Upper lobe of left lung (tissue), 6 donors: ENCODE measurements at places on chromosomes 11 and 22. TPM values are rescaled to one million over a fixed set of nuclear protein-coding genes. Genes with fewer than 3 reads are reported as not detected.

DNA sequence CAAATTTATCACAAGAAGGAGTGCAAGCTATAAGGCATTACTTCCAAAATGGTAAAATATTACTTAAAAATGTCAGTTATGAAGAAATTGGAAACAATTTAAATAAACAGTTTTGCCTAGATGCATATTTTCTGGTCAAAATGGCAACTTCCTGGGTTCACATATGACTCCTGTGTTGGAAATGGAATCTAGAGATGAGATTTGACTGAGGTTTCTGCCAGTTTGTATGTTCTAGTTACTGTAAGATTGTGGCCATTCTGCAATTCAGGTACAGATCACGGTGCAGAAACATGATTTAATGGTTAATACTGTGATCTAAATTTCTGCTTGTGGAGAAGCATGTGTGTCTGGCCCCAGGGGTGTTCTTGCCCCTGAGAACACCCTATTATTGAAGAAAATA is 3.4 kb upstream of the OR4C6 start:
- no peaks in the 10 kb centered on the region for H3K36me3 ChIP-seq
- no peak for DNase-seq
- no peaks in the 10 kb centered on the region for H3K4me1 ChIP-seq

DNA sequence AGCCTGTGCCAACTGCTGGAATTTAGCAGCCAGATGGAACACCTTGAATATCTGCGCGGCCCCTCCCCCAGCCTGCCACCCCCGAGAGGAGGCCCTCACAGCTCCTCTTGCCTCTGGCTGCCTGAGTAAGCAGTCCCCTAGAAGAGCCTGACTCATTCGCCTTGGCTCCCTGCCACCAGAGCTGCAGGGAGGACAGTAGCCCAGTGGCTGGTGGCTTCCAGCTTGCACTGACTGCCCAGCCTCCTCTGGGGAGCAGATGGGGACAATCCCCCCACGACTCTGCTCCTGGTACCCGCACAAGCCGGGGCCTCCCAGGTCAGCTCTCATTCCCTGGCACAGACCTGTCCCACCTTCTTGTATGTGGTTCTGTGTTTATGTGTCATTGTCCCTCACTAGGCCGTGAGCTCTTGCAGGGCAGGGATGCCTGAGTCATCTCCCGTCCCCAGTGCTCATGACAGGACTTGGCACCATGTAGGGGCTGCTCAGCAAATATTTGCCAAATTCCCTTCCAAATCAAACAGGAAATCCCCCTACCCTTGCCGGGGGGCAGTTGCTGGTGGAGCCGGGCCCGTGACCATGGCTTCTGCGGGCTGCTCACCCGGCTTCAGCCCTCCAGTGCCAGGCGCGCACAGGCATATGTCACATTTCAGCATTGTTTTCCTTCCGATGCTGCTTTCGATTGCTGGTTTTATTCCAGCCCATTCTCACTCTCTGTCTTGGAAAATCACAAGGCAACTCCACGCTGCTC is 43.6 kb downstream of the CACNG2 start:
- H3K27ac ChIP-seq, result peak overlapping the region; percentile 41
- no peak overlapping the region for H3K4me3 ChIP-seq
- H3K4me1 ChIP-seq, result peaks cover 16% of the 10 kb centered on the region
- H3K36me3 ChIP-seq, result no peaks in the 10 kb centered on the region

DNA sequence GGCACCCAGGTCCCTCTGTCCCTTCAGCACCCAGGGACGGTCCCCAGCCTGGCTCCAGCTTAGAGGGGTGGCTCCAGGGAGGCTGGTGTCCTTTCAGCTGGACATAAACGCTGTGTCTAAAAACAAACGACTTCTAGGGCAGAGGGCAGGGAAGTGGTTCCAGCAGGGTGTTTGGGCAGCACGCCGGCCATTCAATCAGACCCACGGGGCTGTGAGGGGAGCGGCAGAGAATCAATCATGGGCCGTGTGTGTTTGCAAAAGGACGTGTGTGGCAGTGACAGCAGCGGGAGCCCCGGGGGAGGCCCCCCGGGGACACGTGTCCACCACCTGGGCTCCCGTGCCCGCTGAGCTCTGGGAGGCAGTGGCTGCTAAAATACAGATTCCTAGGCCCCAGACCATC is 127.7 kb downstream of the MN1 start:
- peaks cover 21% of the 10 kb centered on the region for H3K4me1 ChIP-seq
- no peaks in the 10 kb centered on the region for H3K27me3 ChIP-seq
- DNase-seq, result peak; percentile 60
- H3K4me3 ChIP-seq, result no peak overlapping the region
- no peaks in the 10 kb centered on the region for H3K36me3 ChIP-seq
- H3K27ac ChIP-seq, result no peak overlapping the region

GRCh38 chr11:6110011-6110410 is 2.5 kb downstream of the OR56B4 start:
- no peaks in the 10 kb centered on the region for H3K4me1 ChIP-seq
- DNase-seq, result no peak
- no peaks in the 10 kb centered on the region for H3K27me3 ChIP-seq
- no peak overlapping the region for H3K4me3 ChIP-seq
- H3K27ac ChIP-seq, result no peak overlapping the region

GRCh38 chr22:23393721-23394320 is 186.3 kb downstream of the IGLL1 start:
- no peak overlapping the region for H3K27ac ChIP-seq
- no peaks in the 10 kb centered on the region for H3K4me1 ChIP-seq
- no peaks in the 10 kb centered on the region for H3K27me3 ChIP-seq
- no peaks in the 10 kb centered on the region for H3K36me3 ChIP-seq
- peak; percentile 73 for DNase-seq

DNA sequence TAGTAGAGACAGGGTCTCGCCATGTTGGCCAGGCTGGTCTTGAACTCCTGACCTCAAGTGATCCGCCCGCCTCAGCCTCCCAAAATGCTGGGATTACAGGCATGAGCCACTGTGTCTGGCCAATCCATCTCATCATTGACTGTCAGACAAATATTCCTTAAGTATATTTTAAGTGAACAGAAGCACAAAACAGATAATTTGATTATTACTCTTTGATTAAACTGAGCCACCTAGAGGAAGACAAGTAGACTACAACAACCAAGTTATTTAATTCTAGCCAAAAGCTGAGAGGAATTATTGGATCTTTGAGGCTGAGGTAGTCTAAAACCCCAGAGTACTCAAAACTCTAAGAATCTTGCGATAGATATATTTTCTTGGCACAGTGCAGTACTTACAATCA is 1.2 kb downstream of the ACRV1 start:
- no peaks in the 10 kb centered on the region for H3K4me1 ChIP-seq
- H3K27me3 ChIP-seq, result no peaks in the 10 kb centered on the region
- no peak for DNase-seq
- no peak overlapping the region for H3K4me3 ChIP-seq
- H3K36me3 ChIP-seq, result no peaks in the 10 kb centered on the region
- no peak overlapping the region for H3K27ac ChIP-seq

DNA sequence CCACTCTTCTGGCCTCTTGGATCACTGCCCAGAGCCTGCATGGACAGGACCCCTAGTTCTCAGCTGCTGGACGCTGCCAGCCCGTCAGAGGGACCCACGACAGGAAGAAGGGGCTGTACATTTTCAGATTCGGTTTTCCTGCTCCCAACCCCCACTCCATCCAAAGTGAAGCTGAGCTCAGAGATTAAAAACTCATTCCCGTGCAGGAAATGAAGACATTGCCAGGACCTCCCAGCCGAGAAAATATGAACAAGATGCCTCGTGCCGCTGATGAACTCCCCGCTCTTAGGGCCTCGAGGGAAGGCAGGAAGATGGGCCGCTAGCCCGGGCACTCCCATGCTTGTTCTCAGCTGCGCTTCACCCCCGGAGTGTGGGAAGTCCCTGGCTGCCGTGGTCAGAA is 36.1 kb downstream of the RPUSD4 start:
- no peaks in the 10 kb centered on the region for H3K4me1 ChIP-seq
- DNase-seq, result no peak
- no peak overlapping the region for H3K4me3 ChIP-seq
- no peaks in the 10 kb centered on the region for H3K36me3 ChIP-seq
- H3K27me3 ChIP-seq, result no peaks in the 10 kb centered on the region

DNA sequence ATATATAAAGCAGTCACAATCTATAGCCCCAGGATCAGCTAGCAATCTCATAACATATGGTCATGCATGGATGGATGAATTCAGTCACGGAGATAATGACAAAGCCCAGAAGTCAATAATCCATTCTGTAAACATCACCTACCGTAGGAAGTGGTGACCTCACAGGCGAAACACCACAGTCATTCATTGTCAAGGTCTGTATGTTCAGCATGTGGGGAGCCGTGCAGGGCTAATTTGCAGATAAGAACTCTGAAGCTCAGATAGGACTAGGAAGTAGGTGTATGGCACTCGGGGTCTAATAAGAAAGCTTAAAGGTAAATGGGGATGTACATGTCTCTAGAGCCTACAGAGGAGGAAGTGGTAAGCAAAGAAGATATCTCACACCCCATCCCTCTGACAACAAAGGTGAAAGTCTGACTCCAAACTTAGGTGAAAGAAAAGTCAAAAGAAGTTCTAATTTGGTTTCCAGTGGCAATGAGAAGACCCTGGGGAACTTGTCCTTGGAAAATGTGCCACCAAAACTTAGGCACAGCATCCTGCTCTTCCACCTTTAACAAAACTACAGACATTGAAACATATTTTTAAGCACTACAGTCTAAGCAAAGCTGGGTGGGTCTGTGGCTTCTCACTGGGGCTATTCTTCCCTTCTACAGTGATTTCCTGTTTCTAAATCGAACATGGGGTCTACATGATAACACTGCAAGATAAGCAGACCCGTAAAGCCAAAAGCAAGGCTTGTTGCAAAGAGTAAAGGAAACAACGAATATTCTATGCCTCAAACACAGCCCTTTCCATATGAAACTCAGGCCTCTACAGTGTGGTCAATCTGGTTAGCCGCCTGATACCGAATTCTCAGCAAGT is 5.2 kb downstream of the CRTAM start:
- no peak overlapping the region for H3K4me3 ChIP-seq
- H3K27ac ChIP-seq, result no peak overlapping the region
- no peaks in the 10 kb centered on the region for H3K36me3 ChIP-seq

GRCh38 chr11:60362241-60362640 is 16.1 kb upstream of the MS4A7 start:
- no peaks in the 10 kb centered on the region for H3K27me3 ChIP-seq
- H3K36me3 ChIP-seq, result no peaks in the 10 kb centered on the region
- H3K4me3 ChIP-seq, result no peak overlapping the region
- H3K27ac ChIP-seq, result no peak overlapping the region
- H3K4me1 ChIP-seq, result no peaks in the 10 kb centered on the region
- no peak for DNase-seq

GRCh38 chr11:66112601-66113499 is 42.8 kb downstream of the PACS1 start:
- no peak overlapping the region for H3K4me3 ChIP-seq
- peak overlapping the region; percentile 56 for H3K27ac ChIP-seq
- DNase-seq, result no peak
- peaks cover 65% of the 10 kb centered on the region for H3K4me1 ChIP-seq

DNA sequence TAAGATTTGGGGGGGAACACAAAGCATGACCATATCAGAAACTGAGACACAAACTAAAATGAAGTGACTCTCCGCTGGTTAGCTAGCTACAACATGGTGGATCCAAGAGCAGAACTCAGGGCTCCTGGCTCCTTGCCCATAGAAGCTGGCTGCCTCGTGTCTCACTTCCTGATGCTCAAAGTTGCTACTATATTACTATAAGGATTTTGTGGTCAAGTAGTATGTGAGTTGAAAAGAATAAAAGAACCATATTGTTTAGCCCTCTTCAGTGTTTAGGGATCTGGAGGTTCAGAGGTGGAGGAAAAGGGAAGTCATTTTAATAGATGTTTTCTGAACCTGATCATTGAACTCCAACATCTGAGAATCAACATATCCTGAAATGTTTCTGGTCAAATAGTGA is 16.9 kb upstream of the SIK2 start:
- no peaks in the 10 kb centered on the region for H3K27me3 ChIP-seq
- H3K4me3 ChIP-seq, result no peak overlapping the region
- no peaks in the 10 kb centered on the region for H3K36me3 ChIP-seq
- no peak for DNase-seq
- H3K27ac ChIP-seq, result no peak overlapping the region

DNA sequence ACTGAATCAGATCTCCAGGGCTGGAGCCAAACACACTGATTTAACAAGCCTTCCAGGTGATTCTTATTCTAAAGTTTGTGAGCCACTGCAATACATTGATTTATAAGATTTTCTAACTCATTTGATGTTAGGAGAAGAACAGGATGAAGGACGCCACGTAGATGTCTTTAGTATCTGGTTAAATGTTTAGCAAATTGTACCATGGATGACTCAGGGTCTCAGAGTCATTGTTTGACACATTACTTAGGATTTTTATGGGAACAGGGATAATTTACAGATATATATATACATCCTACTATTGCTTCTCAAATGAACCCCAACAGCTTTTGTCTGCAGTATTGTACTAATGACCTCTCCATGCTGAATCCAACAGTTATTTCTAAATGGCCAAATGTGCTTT is 143.1 kb upstream of the DDI1 start:
- no peak for DNase-seq
- H3K27ac ChIP-seq, result no peak overlapping the region
- no peaks in the 10 kb centered on the region for H3K27me3 ChIP-seq
- H3K4me1 ChIP-seq, result no peaks in the 10 kb centered on the region

Gene TMEM258
- total RNA-seq, result 21.1 TPM

Gene OR5F1
- not detected for total RNA-seq

Gene C11orf65
- 2.1 TPM for total RNA-seq

Gene GAL3ST3
- not detected for total RNA-seq

Gene KDELR3
- 14.2 TPM for total RNA-seq

Gene ELFN2
- 0.37 TPM for total RNA-seq

Gene SCN4B
- 2.1 TPM for total RNA-seq
